ENCODE measurements at places on chromosomes 12 and 14.
A peak's percentile ranks its signal among the peaks of the same experiment; 100 is the strongest.

- DNase-seq, result no peak
Observed at GRCh38 chr14:92617581-92617980, 104.0 kb downstream of the RIN3 start.

DNA sequence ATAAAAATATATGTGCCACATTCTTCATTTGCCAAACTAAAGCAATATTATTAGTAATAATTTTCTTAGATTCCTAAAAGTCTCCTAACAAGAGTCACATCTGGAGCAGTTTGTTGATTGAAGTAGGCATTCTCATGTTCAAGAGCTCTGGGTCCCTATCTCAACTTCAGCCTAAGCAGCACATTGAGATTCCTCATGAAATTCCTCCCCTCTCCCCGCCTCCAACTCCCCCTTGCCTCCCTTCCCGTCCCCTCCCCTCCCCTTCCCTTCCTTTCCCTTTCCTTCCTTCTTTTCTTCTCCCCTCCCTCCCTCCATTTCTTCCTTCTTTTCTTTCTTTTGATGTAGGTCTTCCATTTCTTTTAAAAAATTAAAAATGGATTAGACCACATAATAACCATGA lies 48.7 kb upstream of the NAV3 start:
- no peak for DNase-seq

DNA sequence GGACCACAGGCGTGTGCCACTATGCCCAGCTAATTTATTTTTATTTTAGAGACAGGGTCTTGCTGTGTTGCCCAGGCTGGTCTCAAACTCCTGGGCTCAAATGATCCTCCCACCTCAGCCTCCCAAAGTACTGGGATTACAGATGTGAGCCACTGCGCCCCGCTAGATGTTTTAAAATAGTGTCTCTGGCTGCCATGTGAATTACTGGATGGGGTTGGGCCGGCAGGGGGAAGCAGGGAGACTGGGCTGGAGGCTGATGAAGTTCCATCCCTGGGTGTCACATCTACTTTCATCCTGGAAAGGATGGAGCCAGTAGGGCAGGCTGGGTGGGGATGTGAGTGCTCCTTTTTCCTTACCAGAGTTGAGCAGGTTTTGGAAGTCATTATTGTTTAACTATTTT lies 46.1 kb downstream of the DNAH10 start:
- no peak for DNase-seq

DNA sequence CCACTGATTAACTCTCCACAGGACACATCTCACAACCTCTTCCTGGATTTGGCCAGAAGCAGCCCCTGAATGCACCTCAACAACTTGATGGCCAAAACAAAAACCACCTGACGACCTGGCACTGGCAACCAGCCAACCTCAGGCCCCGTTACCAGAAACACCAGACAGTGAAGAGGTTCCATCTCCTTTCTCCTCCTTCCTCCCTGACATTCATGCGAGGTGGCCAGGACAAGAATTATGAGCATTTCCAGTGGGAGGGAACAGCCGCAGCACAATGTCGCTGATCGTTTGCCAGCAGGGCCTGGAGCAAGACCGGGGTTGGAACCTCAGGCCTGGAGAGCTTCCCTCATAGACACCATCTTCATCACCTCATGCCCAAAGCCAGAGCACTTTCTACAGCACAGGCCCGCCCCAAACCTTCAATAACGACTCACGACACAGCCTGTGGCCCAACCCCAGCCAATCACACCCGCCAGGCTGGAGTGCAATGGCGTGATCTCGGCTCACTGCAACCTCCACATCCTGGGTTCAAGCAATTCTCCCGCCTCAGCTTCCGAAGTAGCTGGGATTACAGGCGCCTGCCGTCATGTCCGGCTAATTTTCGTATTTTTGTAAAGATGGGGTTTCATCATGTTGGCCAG lies 48.7 kb downstream of the CCDC88C start:
- no peak for DNase-seq

DNA sequence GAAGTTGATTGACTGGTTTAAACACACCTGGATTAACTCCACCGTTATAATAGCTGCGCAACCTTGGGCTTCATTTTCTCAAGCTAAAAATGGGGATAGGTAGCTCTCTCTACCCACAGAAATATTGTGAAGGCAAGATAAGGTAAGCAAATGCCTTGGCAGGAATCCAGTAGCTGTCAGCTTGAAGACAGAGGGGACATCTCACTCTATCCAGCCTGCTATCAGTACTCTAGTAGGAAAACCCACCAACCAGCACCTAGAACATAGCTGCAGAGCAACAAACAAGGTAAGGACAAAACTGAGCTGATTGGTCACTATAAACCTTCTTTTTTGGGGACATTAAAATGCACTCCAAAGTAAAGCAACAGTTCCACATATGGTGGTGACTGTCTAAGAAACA lies 7.7 kb downstream of the CSRP2 start:
- DNase-seq, result no peak

GRCh38 chr14:51203881-51204280 lies 36.2 kb upstream of the TMX1 start:
- DNase-seq, result no peak

DNA sequence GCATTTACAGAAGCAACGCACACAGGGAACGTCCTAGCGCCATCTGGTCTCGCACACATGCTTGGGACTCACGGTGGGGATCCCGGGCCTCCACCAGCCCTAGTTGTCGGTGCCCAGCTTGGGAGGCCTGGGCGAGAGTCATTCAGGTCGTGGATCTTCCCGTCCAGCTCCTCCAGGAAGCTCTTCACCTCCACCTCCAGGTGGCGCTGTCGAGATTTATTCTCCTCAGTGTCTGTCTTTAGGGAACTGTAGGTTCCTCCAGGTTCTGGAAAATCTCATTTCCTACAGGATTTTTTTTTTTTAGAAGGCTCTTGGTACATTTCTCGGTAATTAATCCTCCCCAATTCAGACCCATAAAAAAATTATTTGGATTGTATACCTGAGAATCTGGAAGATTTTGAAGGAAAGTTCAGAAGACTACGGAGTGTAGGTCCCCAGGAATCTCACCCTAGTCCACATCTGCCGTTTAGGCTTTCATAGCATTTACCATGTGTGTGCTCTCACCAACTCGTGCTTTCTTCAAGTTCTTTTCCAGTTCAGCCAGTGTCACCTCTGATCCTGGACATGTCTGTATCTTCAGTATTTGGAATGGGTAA lies 910.0 kb downstream of the TMEM121 start:
- DNase-seq, result peak; percentile 84

- DNase-seq, result peak; percentile 17
Observed at GRCh38 chr14:61544448-61545330, 150.6 kb upstream of the HIF1A start.

DNA sequence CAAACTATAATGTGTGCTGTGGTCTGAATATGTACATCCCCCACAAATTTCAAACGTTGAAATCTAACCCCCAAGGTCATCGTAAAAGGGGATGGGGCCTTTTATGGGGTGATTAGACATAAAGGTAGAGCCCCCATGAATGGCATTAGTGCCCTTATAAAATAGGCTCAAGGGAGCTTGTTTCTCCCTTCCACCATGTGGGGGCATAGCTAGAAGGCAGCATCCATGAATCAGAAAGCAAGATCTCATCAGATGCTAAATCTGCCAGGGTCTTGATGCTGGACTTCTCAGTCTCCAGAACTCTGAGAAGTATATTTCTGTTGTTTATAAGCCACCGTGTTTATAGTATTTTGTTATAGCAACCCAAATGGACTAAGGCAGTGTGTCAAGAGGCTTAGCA lies 33.4 kb upstream of the IGF1 start:
- DNase-seq, result no peak

GRCh38 chr12:47852096-47852571 lies 32.4 kb upstream of the HDAC7 start:
- no peak for DNase-seq

GRCh38 chr12:3328081-3328480 lies 162.9 kb upstream of the PRMT8 start:
- no peak for DNase-seq

- peak; percentile 72 for DNase-seq
Observed at GRCh38 chr14:98138666-98139065, 1133.3 kb downstream of the BCL11B start.

DNA sequence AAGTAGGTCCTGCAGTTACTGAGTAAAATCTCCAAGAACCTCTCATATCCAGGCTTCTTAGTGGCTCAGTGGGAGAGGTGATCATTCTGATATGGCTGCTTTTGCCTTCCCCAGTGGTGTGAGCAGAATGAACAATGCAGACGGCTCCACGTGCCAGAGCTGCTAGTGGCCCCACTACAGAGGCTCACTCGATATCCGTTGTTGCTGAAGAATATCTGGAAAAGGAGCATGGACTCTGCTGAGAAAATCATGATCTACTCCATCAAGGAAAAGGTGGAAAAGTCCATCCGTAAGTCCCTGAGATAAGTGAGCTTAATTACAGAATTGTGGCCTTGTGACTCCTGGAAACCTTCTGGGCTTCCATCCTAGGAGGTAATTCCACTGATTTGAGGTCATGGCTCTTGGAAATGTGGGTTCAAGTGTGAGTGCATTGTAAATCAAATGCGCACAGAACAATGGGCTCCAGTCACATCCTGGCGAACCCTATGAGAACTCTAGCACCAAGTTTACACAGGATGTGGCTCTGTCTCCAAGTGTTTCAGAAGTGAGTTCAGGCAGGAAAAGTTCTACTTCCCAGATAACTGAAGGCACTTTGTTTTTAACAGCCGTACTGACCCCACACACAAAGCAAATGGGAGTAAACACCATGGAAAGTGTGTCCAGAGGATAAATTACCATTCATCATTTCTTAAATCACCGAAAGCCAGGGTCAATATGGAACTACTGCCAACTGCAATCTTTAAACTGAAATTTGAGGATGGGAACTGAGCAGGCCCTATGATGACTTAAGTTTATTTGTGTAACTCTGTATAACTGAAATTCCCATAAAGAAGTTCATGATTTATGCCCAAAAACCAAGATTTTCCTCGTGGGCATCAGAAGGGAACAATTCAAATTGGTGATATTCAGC lies 51.4 kb downstream of the PLEKHG7 start:
- no peak for DNase-seq

- no peak for DNase-seq
Observed at GRCh38 chr12:71749666-71750065, 5.0 kb upstream of the RAB21 start.

DNA sequence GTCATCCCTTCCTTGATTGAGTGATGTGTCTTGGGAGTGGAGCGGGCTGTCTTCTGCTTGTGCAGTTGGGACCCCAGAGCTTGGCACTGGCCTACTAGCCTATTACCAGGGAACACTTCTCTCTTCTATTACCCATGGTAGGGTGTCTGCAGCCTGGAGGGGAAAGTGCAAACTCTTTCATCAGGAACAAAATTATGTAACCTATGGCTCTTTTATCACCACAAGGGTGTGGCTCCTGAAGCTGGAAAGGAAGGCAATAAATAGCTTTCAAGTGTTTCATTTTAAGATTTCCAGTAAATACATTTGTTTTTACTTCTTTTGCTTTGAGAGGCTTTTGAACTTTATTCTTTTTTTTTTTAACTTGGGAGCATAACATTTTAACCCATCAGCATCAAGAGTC lies 349.7 kb upstream of the FAR2 start:
- no peak for DNase-seq

GRCh38 chr12:54858562-54858961 lies 4.2 kb downstream of the MUCL1 start:
- DNase-seq, result no peak

DNA sequence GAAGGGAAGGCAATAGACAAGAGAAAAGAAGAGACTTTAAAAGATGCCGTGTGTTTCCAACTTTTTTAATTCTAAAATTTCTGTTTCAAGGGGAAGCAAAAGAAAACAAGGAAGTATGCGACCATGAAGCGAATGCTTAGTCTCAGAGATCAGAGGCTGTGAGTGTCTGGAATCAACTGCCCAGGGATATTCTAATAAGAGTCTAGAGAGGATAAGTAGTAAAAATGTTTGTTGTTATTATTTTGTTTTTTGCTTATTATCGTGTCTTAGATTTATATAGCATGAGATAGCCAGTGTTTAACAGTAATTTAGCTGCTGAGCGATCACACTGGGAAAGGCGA lies 421 bp downstream of the FCF1 start:
- no peak for DNase-seq

DNA sequence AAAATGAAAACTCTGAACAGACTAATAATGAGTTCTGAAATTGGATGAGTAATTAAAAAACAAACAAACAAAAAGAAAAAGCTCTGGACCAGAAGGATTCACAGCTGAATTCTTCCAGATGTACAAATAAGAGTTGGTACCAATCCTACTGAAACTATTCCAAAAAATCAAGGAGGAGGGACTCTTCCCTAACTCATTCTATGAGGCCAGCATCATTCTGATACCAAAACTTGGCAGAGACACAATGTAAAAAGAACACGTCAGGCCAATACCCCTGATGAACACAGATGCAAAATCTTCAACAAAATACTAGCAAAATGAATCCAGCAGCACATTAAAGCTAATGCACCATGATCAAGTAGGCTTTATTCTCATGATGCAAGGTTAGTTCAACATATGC lies 183.9 kb upstream of the CNOT2 start:
- DNase-seq, result no peak

DNA sequence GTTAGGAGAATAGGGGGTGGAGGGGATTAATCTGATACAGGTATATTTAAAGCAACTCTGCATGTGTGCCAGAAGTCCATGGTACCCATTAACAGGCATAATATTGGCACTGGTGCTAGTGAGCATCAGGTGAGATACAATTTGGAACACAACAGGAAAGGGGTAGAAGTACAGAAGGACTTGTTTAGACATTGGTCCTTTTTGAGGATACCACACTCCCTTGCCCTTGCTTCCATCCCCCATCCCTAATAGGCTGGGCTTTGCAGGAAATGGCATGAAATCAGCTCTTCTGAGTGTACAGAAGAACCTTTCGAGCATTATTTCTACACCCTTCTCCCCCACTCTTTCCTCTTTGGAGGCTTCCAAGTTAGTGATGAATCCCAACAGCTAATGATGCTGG lies 16.4 kb downstream of the PCBP2 start:
- DNase-seq, result peak; percentile 17

DNA sequence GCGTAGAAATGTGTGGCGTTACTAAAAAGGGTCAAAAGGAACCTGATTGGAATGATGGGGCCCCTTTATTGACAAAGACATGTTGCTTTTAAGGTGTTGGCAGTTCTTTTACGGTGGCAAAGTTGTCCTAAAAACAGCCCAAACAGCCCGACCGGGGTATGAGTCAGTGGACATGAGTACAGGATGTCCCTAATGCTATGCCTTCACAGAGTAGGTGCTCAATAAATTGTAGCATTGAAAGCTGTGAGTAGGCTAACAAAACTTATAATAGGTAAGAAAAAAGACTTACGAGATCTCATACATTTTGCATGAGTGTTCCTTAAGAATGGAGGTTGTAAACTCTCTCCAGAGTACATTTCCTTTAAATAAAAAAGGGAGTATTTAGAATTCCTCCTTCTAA lies 2.6 kb downstream of the ELK3 start:
- DNase-seq, result no peak
